ENCODE measurements at places on chromosomes 5 and 9. TPM values are rescaled to one million over a fixed set of nuclear protein-coding genes. Genes with fewer than 3 reads are reported as not detected.

RLN1 gene
- total RNA-seq = 0.39 TPM

ALDH1B1 gene
- 19.9 TPM for total RNA-seq

GRIN3A gene
- not detected for total RNA-seq

OR2K2 gene
- not detected for total RNA-seq

ITGA1 gene
- 74.6 TPM for total RNA-seq

SAXO1 gene
- not detected for total RNA-seq

NRARP gene
- 0.12 TPM for total RNA-seq

PLPP7 gene
- total RNA-seq = 11.4 TPM

RANBP17 gene
- 9.5 TPM for total RNA-seq
